ENCODE measurements at places on chromosomes 2 and 18.

DNA sequence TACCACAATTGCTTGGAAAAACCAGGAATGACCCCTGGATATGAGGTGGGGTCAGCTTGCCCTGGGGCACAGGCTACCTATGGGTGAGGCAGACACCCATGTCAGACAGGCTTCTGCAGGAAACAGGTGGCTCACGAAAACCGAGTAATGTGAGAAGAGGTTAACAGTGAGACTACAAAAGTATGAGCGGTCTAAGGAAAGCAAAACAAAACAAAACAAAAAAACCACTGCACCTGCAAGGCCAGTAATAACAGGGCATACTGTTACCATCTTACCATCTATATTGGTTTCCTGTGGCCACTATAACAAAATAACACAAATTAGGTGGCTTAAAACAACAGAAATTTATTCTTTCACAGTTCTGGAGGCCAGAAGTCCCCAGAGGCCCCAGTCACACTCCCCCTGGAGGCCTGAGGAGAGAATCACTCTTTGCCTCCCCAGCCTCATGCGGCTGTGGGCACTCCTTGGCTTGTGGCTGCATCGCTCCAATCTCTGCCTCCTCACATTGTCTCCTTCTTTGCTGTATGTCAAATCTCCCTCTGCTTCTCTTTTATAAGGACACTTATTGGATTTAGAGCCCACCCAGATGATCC lies 86.6 kb upstream of the EPC2 start:
- no peak for DNase-seq

GRCh38 chr2:127157114-127157513 lies 50.2 kb upstream of the BIN1 start:
- no peak for DNase-seq

- DNase-seq: no peak
These were observed 5.1 kb upstream of the GAL3ST2 start for GRCh38 chr2:241771286-241772062.

DNA sequence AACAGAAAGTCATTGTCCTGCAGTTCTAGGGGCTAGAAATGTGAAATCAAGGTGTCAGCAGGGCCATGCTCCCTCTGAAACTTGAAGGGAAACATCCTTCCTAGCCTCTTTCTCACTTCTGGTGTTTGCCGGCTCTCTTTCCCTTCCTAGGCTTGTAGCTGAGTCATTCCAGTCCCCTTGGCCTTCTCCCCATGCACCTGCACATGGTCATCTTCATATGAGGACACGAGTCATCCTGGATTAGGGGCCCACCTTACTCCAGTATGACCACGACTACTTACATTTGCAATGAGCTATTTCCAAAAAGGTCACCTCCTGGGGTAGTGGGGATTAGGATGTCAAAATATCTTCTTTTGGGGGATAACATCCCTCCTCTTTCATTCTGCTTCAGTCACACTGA lies 168.5 kb upstream of the CXCR4 start:
- no peak for DNase-seq

- DNase-seq: no peak
These were observed 157.5 kb downstream of the THADA start for GRCh38 chr2:43438342-43438741.

DNA sequence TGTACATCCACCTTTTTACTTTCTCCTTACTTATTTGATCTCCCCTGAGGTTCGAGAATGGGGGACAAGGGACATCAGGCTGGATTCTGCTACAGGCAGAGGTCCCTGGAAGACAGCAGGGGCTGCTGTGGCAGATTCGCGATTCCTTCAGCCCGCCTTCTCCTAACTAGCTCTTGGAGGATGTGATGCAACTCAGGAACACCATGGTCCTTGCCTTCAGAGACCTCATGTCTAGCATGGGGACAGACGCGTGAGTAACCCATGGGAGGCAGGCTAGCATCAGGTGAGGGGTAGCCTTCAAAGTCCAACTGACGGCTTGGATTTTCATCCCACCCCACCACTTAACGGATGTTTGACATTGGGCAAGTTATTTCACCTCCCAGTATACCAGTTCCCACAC lies 869 bp upstream of the TCF23 start:
- DNase-seq: no peak

DNA sequence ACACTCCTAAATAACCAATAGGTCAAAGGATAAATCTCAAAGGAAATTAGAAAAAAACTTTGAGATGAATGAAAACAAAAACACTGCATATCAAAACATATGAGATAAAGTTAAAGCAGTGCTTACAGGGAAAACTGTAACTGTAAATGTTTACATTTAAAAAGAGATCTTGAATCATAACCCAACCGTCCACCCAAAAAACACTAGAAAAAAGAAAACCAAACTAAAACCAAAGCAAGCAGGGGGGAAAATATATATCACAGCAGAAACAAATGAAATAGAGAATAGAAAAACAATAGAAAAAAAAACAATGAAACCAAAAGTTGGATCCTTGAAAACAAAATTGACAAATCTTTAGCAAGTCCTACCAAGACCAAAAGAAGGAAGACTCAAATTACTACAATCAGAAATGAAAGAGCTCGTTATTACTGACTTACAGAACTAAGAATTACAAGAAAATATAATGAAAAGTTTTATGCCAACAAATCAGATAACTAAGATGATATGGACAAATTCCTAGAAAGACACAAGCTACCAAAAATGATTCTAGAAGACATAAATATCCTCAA lies 65.6 kb downstream of the TLK1 start:
- DNase-seq: no peak

DNA sequence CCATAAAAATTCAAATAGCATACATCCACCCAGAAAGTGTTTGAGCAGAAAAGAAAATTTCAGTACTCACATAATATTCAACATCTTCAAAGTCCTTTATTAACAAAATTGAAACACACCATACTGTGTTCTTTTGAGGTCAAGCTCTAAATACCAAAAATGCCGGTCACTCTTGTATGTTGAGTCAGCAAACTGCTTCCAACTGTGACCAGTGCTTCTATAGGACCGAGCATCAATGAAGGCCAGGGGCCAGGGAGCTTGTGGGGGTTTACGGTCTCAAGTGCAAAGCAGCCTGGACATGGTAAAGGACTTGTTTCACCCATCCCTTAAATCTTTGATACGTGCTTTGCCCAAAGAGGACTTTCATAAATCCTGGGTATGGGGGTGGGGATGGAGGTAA lies 112.7 kb upstream of the REV1 start:
- DNase-seq: no peak

DNA sequence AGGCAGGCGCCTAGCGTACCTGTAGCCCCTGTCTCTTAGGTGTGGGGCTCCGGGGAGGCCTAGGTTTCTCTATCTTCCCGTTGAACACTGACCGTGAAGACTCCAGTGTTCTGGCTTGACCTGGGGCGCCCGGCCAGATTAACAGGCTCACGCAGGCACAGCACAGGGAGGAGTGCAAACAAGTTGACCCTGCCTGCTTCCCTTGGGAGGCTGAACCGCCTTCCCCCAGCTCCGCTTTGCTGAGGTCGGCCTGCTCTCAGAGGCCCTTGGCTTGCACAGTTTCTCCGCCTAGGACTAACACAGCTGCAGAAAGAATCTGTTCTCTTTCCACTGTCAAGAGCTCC lies 567 bp downstream of the PCYOX1 start:
- DNase-seq: peak; percentile 26

DNA sequence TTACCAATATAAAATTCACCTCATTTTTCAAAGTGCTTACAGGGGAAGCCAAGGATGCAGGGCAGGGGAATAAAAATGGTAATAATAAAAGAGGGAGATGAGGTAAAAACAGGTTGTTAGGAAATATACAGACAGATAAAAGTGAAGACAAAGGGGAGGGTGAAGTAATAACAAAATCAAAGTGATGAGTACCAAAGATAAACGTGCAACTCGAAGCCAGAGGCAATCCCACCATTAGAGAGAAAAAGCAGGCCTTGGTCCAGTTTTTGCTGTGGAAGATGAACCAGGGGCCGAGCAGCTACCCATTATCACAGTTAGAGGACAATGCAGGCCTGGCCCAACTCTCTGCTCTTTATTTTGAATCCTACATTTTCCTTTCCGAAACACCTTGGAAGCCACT lies 99.6 kb upstream of the UPP2 start:
- no peak for DNase-seq

- DNase-seq: no peak
These were observed 93.7 kb upstream of the SH3BP4 start for GRCh38 chr2:234858145-234858544.

DNA sequence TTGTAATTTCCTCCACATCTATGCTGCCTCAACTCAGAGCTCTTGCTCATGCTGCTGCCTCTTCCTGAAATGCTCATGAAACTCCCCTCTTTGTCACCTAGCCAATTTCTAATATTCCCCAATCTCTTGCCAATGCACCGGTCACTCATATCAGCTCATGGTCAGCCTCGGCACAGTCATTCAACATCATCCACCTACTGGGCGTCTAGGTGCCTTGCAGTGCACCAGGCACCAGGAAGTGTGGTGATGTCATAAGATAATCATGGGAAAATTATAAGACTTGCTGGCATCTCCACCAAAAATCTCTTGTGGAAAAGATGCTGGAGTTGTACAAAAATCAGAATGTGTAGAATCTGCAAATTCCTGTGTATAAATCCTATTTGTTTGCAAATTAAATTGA lies 52.6 kb upstream of the RAB27B start:
- no peak for DNase-seq

- no peak for DNase-seq
These were observed 11.4 kb downstream of the HTR2B start for GRCh38 chr2:231113489-231113888.

DNA sequence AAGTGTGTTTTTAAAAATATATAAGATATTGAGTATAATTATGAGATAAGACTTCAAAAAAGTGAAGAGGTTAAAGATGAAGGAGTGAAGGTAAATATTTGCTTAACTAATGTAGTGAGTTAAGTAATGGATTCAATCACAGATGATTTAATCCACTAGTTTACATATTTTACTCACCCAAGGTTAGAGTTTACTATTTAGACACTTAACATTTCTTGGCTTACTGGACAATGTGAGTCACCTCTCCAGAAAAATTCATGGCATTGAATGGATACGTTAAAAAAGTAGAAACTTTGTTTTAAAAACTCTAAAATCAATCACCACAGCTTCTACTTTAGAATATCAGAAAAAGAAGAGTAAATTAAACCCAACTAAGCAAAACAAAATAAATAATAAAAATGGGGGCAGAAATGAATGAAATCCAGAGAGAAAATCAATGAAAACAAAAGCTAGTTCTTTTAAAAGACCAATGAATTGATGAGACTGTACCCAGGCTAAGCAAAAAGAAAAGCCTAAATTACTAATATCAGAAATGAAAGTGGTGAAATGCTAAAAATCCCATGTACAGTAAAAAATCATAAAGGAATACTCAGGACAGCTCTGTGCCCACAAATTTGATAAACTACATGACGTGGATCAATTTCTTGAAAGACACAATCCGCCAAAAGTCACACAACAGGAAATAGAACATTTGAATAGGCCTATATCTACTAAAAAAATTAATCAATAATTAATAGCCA lies 1.9 kb upstream of the HMSD start:
- DNase-seq: no peak

All from dorsolateral prefrontal cortex (tissue), 122 donors.